Thyroid gland (tissue), 4 donors: ENCODE measurements at places on chromosomes 1 and 21.

GRCh38 chr1:7378346-7379130, 392.6 kb upstream of the VAMP3 start:
- DNase-seq, result peak; percentile 22
- H3K36me3 ChIP-seq, result no peaks in the 10 kb centered on the region
- no peaks in the 10 kb centered on the region for H3K27me3 ChIP-seq

DNA sequence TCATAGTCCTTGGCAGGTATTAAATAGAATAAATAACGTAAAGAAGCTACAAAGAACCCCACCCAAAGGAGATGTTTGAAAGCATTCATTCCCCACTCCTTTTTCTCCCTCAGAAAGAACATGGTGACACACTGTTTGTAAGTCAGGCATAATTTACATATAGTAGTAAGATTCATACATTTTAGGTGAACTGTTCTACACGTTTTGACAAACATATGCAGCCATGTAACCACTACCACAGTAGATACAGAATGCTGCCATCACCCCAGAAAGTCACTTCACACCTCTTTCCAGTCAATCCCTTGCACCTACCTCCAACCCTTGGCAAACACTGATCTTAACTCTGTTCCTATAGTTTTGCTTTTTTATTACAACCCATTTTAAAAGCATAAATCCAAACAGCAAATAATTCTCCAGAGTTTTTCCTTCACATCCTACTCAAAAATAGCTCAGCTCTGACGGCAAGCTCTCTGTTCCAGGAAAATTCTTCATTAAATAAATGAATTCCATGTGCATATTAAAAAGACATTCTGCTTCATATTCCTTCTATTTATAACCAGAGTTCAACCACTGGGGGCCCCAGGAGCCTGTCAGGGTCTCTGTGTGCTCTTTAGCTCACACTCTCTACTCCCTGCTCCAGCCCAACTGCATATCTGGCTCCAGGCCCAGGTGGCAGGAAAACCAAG, 258.8 kb downstream of the PLPP3 start:
- no peak overlapping the region for H3K4me3 ChIP-seq
- DNase-seq, result peak; percentile 24
- H3K27me3 ChIP-seq, result no peaks in the 10 kb centered on the region
- no peak overlapping the region for H3K27ac ChIP-seq

DNA sequence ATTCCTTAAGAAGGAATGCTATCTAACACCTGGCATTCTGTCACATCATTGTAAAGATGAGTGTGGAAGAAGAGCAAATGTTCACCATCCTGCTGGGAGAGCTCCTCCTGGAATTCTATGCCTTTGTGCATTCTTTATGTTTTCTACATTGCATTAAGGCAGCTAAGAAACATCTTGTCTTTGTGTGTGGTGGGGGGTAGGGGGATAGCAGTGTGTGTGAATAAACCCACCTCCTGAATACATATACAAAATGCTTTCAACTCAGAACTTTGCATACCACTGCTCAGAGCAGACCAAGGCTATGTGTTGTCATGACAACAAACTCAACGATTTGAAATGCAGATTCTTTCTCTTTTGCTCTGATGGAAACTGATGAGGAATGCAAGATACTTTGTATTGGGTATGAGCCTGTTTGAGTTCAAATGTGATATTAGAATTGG, 193.6 kb upstream of the KAZN start:
- no peak overlapping the region for H3K4me3 ChIP-seq
- no peaks in the 10 kb centered on the region for H3K36me3 ChIP-seq
- H3K27ac ChIP-seq, result no peak overlapping the region
- H3K27me3 ChIP-seq, result no peaks in the 10 kb centered on the region

GRCh38 chr21:41170442-41170841, 2.5 kb downstream of the BACE2 start:
- peak; percentile 59 for DNase-seq
- no peaks in the 10 kb centered on the region for H3K36me3 ChIP-seq
- H3K4me1 ChIP-seq, result peaks cover 46% of the 10 kb centered on the region
- no peaks in the 10 kb centered on the region for H3K27me3 ChIP-seq
- peak overlapping the region; percentile 41 for H3K27ac ChIP-seq

DNA sequence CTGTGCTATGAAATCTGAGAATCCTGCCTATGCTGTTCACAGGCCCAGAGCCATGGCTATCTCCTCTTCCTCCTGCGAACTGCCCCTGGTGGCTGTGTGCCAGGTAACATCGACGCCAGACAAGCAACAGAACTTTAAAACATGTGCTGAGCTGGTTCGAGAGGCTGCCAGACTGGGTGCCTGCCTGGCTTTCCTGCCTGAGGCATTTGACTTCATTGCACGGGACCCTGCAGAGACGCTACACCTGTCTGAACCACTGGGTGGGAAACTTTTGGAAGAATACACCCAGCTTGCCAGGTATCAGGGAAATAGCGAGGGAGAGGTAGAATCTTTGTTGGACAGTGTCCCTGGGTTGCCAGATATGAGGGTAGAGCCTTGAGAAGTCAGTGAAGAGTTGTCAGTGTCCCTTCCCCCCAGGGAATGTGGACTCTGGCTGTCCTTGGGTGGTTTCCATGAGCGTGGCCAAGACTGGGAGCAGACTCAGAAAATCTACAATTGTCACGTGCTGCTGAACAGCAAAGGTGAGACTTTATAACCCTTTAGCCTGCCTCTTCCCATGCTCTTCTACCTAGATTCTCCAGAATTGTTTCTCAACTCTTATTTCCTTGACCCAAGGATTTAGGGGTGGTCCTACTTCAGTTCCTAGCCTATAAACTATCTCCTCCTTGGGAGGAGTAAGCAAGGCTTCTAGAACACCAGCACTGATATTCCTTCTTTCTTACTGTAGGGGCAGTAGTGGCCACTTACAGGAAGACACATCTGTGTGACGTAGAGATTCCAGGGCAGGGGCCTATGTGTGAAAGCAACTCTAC, 1.4 kb downstream of the NIT1 start:
- H3K27ac ChIP-seq, result peak overlapping the region; percentile 78
- peaks cover 30% of the 10 kb centered on the region for H3K36me3 ChIP-seq
- H3K4me3 ChIP-seq, result no peak overlapping the region
- DNase-seq, result peak; percentile 59
- peaks cover 20% of the 10 kb centered on the region for H3K4me1 ChIP-seq

DNA sequence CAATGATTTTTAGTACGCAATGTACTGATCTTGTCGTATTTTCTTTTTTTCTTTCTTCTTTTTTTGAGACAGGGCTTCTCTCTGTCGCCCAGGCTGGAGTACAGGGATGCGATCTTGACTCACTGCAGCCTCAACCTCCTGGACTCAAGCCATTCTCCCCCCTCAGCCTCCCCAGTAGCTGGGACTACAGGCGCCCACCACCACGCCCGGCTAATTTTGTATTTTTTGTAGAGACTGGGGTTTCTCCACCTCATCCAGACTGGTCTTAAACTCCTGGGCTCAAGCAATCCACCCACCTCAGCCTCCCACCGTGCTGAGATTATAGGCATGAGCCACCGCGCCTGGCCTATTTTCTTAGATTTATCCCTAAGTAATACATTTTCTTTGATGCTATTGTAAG, 43.9 kb upstream of the COL6A2 start:
- H3K4me1 ChIP-seq, result no peaks in the 10 kb centered on the region
- no peak overlapping the region for H3K4me3 ChIP-seq
- H3K27me3 ChIP-seq, result no peaks in the 10 kb centered on the region

- peaks cover 12% of the 10 kb centered on the region for H3K4me1 ChIP-seq
- H3K4me3 ChIP-seq, result no peak overlapping the region
Measured at GRCh38 chr21:42056996-42057689, 14.0 kb upstream of the UMODL1 start.

DNA sequence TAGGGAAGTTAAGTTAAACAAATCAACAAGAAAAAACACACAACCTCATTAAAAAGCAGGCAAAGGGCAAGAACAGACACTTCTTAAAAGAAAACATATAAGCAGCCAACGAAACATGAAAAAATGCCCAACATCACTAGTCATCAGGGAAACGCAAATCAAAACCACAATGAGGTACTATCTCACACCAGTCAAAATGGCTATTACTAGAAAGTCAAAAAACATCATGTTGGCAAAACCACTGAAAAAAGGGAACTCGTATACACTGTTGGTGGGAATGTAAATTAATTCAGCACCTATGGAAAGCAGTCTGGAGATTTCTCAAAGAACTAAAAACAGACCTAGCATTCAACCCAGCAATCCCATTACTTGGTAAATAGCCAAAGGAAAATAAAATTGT, 51.1 kb downstream of the HSF2BP start:
- no peaks in the 10 kb centered on the region for H3K27me3 ChIP-seq
- no peak overlapping the region for H3K27ac ChIP-seq
- no peak overlapping the region for H3K4me3 ChIP-seq
- peaks cover 17% of the 10 kb centered on the region for H3K4me1 ChIP-seq

DNA sequence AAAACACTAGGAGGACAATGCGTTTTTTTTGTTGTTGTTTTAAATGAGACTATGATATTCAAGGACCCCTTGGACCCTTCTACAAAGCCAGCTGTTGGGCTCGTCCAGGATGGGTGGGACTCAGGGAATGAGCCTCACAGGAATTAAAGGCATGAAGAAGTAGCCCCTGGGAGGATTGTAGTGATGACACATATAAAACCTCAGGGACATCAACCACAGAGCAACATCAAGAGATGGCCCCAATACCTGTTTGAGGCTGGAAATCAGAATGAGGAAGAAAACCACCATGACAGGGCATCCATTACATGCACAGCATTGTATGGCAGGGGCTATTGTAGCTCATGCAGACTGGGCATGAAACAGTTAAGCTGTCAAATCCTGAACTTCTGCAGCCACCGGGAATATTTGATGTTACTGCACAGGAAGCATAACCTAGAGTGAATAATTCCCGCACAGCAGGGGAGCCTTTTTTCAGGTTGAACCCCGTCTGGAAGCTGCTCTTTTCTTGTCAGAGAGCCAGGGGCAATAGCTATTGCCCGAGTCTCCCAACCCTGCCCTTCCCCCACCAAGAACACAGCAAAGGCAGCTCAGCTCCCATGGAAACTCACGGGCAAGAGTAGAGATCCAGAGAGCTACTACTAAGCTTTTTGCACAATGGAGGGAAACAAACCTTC, 140.2 kb upstream of the FGGY start:
- DNase-seq, result peak; percentile 42
- no peaks in the 10 kb centered on the region for H3K36me3 ChIP-seq
- peaks cover 10% of the 10 kb centered on the region for H3K4me1 ChIP-seq

GRCh38 chr21:37244501-37245095, 22.5 kb downstream of the VPS26C start:
- H3K27me3 ChIP-seq, result no peaks in the 10 kb centered on the region
- no peak for DNase-seq
- no peak overlapping the region for H3K27ac ChIP-seq
- H3K36me3 ChIP-seq, result no peaks in the 10 kb centered on the region
- H3K4me3 ChIP-seq, result no peak overlapping the region

DNA sequence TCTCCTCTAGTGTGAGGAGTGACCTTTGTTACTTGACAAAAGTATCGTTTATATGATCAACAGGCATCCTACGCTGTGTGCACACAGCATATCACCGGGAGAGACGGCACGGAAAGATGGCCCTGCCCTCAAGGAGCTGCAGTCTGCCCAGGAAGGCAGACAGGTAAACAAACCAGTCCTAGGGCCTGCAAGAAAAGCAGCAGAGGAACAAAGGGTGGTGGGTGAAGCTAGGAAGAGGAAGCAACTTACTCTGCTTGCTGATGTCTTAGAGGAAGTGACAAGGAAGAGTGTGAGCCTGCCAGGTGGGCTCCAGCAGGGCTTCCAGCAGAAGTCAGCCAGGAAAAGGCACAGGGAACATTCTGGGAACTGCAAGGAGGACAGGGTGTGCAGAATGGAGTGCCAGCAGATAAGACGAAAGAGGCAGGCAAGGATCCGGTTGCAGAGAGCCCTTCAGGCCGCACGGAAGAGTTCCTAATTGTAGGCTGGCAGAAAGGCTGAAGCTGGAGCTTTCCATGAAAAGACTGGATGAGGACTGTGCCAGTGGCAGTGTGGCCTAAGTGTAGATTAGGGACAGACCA, 106.7 kb downstream of the SLC45A1 start:
- peaks cover 47% of the 10 kb centered on the region for H3K4me1 ChIP-seq
- peak; percentile 62 for DNase-seq
- no peaks in the 10 kb centered on the region for H3K27me3 ChIP-seq
- no peak overlapping the region for H3K4me3 ChIP-seq
- H3K36me3 ChIP-seq, result no peaks in the 10 kb centered on the region

DNA sequence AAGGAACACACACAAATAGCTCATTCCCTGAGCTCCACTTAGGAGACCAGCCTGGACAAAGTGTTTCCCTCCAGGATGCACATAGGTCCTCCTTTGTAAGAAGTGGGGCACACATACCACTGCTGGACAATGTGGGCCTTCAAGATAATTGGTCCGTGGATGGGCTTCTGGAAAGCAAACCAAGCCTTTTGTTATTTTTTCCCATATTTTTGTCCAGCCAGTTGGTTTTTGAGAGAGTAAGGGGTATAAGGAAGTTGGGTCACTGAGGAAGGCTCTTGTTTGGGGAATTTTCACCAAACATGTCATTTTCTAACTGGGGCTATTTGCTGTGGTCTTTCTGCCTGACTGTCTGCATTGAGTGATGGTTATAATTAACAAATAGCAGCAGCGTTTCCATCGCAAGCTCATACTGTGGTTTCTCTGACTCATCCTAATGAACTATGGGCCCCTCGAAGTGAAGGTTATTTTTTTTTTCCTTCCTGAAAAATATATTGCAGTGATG, 306.3 kb upstream of the DUSP10 start:
- H3K27me3 ChIP-seq, result no peaks in the 10 kb centered on the region
- no peaks in the 10 kb centered on the region for H3K36me3 ChIP-seq
- DNase-seq, result no peak

DNA sequence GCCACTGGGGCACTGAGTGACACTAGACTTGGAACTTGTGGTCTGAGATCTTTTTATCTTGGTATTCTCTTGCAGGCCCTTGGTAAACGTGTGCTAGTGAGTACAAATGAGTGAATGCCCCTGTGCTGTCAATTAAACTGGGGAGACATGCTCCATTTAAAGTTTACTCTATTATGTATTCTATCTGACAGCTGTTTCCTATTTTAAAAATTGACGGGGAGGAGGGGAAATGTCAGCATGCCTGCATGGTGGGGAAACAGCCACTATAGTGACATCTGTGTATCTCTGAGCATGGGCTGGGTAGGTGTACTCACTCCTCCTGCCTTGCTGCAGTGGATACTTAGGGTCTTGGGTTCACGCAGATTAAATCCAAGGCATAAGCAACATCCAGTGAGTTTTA, 59.0 kb upstream of the IKBKE start:
- DNase-seq, result no peak
- H3K36me3 ChIP-seq, result no peaks in the 10 kb centered on the region
- no peak overlapping the region for H3K4me3 ChIP-seq
- H3K27me3 ChIP-seq, result no peaks in the 10 kb centered on the region
- no peak overlapping the region for H3K27ac ChIP-seq

GRCh38 chr1:23673086-23673813, 18.4 kb upstream of the RPL11 start:
- H3K27me3 ChIP-seq, result no peaks in the 10 kb centered on the region
- no peak overlapping the region for H3K4me3 ChIP-seq
- H3K4me1 ChIP-seq, result no peaks in the 10 kb centered on the region
- no peaks in the 10 kb centered on the region for H3K36me3 ChIP-seq
- no peak overlapping the region for H3K27ac ChIP-seq
